ENCODE measurements at places on chromosomes 3 and 15.

- DNase-seq = no peak
Measured at GRCh38 chr3:188292251-188292650, 138.3 kb downstream of the LPP start.

- DNase-seq = peak; percentile 26
Measured at GRCh38 chr3:87088993-87089841, 98.3 kb upstream of the VGLL3 start.

- DNase-seq = no peak
Measured at GRCh38 chr15:50758712-50759205, 6.7 kb downstream of the SPPL2A start.

- no peak for DNase-seq
Measured at GRCh38 chr15:85782064-85782463, 12.7 kb downstream of the KLHL25 start.

DNA sequence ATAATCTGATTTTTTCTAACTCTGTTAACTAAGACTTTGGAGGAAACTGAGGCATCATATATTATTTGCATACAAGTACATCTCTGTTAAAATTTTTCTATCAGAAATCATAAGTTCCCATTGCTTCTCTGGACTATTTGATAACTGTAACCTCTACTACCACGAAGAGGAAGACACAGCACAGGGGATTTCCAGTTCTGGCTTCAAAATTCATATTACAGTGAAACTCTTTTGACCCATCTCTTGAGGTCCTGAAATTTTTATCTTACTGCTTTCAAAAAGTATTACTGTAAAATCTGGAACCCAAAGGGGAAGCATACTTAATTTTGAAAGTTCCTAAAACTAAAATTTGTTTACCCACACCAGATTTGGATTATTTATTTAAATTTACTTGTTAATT, 4.2 kb downstream of the PLSCR1 start:
- DNase-seq = no peak

Measured in thoracic aorta (tissue), 2 donors.